ENCODE measurements at places on chromosomes 2 and 18. TPM values are rescaled to one million over a fixed set of nuclear protein-coding genes. Genes with fewer than 3 reads are reported as not detected.

- DNase-seq = no peak
These were observed 49.9 kb upstream of the DAPL1 start for GRCh38 chr2:158745067-158745865.

DNA sequence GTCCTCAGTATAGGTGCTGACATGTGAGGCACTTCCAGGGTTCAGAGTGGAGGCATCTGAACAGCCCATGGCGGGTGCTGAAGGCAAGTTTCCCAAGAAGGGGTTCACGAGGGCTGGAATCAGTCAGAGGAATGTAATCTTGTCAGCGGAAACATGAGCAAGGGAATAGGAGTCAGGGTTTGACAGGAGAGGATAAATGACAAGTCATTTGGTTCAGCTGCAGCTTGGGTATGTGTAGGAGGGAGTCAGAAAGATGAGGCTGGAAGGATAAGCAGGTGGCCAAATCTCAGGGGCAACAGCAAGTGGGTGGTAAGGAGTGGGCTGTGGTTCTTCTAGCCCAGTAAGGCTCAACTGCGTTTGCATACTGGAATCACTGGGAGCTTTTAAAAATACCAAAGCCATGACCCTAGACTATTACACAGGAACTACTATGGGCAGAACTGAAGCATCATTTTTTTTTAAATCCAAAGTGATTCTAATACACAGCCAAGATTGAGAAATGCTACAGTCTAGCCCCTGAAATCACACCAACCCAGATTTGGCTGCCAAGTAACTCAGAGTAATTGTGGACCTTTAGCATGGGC, 41.8 kb upstream of the NAB1 start:
- no peak for DNase-seq

The MLPH gene
- 3.8 TPM for total RNA-seq

DNA sequence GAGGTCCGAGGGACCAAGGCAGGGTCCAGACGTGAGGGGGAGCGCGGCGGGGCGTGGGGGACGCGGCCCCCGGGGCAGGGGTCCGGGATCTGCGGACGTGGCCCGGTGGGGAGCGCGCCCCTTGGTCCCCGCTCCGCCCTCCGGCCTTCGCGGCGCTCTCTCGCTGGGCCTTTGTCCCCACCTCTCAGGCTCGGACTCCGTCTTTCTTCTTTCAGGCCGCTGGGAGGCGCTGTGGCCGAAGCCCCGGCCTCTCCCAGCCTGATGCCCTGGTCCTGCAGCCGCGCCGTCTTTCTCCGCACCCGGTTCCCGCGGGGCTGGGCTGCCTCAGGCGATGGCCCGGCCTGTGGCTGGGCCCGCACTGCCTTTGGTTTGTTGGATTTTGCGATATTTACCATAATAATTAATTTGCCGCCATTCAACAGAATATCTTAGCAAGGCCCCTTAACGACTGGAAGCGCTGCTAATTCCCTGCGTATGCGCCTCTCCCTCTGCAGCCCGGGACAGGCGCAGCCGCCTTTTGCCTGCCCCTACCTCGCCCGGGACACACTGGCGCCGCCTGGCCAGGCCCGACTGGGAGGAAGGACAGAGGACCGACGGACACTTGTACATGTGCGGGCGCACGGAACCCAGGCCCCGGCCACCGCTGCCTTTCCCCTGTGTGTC, 10.8 kb downstream of the SIX3 start:
- no peak for DNase-seq

The DSC3 gene
- total RNA-seq = 60.2 TPM

DNA sequence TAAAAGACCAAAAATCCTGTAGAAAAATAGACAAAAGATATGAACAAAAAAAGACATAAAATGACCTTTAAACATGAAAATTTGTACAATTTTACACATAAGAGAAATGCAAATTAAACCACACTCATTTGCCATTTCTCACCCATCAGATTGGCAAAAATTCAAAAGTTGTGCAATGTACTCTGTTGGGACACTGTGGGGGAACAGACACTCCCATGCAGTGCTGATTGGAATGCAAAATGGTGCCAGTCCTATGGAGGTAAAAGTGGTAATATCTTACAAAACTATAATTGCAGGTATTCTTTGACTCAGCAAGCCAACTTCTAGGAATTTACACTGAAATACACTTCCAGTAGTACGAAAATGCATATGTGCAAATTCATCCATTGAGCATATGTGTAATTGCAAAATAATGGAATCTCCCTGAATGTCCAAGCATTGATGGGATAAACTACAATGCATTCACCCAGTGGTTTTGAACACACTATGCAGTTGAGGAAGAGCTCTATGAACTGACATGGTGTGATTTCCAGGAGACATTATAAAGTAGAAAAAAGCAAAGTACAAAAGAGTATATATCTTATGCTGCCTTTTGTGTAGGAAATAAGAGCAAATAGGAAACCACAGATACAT, 201.8 kb upstream of the ZNF521 start:
- no peak for DNase-seq

- DNase-seq = no peak
These were observed 861.6 kb upstream of the CELF4 start for GRCh38 chr18:38427234-38427633.

DNA sequence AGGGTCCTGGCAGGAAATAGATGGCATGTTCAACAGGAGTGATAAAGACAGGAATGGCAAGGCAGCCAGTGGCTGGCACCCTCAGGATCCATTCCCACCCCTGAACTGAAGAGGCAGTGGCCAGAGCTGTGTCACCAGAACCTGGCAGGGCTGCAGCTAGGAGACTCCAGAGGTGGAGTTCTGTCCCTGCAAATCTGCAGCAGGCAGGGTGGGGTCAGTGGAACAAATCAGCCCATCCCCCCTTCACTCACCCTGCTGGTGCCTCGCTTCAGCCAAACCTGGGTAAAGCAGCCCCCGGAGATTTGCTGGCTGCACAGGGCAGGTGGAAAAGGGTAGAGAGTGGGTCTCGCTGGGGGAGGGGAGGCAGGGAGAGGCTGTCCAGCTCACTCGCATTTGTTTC, 12.7 kb downstream of the INPP5D start:
- no peak for DNase-seq

DNA sequence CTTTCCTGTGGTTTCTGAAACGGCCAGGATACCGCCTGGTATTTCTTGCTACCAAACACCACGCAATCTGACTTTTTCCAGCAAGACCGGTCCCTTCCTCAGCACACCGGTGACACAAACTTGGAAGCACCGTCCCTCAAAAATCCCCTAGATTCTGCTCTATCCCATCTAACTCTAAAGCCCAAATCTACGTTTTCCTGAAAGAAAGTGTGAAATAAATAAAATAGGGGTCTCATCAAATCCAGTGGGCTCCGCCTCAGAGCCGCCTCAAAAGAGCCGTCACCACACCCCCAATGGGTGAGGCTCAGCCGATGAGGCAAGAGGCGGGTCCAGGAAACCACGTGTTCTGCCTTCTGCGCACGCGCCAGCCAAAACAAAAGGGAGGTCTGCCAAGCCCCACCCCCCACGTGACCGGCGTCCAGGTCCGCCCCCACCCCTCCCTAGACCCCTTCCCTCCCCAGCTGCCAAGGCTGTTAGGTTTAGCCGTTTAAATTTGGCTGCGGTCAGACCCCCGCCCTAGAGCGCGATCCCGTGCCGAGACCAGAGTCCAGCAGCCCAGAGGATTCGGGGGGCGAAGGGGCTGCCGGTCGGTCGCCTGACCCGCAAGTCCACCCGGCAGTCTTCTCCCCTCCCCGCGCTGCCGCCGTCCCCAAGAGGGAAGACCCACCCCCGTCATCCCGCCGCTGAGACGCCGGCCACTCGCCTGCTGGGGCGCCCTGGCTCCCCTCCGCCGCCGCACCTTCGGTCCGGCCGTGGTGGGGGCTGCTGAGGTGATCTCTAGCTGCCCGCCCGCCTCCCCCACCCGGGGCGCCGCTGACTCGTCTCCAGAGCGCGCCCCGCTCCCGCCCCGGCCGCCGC, 534 bp downstream of the KANSL1L start:
- peak; percentile 92 for DNase-seq

All from omental fat pad (tissue), 4 donors.